ENCODE measurements at places on chromosomes 4 and X.

GRCh38 chr4:121838136-121838535 lies 14.5 kb upstream of the CCNA2 start:
- no peak for DNase-seq

- DNase-seq, result no peak
Observed at GRCh38 chrX:37755025-37755424, 24.8 kb upstream of the CYBB start.

- DNase-seq, result no peak
Observed at GRCh38 chrX:47080915-47081236, 2.6 kb downstream of the RGN start.

DNA sequence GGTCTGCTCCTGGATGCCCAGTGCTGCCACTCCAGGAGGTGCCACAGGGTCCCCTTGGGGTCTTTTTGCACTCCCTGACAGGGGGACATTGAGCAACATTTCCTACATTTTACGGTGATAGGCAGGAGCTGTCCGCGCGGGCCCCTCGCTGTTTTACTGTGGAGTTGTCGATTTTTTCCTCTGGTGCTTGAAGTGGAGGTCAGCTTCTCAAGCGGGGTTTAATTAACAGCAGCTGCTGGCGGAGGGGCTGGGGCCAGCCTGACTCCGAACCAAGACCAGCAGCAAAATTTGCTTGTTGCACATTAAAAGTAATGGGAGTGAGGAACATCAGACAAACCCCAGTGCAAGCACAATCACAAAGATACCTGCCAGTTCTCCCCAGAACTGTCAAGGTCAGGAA lies 13.2 kb upstream of the SH3TC1 start:
- no peak for DNase-seq

DNA sequence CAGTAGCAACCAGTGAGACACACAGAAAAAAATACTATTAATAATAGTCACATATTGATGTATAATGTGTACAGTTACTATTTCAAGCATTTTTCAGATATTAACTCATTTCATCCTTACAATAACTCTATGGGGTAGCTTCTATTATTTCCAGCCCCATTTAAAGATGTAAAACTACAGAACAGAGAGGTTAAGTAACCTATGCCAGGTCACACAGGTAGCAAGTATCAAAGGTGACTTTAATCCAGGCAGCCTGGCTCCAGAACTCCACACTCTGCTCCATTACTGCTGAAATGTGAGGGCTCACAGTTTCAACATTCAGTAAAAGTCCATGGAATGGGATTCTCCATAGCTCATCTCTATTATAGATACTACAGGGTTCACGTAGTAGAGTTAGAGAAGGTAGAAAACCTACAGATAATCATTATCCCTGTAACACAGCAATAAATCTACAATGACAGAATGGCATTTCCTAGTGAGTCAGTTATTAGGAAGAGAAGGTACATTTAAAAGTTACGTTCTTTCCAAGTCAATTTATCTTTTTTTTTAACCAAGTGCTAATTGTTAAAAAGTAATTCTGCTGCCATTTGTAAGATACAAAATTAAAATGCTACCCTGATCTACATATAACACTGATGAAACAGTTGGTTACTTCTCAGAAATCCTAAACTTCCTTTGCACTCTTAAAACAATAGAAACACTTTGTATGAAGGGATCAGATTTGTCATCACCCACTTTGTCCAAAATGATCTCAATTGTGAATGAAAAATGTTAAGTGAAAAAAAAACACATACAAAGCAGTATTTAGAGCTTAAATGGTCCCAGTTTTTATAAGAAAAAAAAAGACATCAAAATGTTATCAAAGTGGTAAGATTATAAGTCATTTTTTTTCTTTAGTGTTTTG lies 18.7 kb downstream of the RELL1 start:
- no peak for DNase-seq

- DNase-seq, result no peak
Observed at GRCh38 chrX:68830419-68831404, 1.9 kb downstream of the EFNB1 start.

DNA sequence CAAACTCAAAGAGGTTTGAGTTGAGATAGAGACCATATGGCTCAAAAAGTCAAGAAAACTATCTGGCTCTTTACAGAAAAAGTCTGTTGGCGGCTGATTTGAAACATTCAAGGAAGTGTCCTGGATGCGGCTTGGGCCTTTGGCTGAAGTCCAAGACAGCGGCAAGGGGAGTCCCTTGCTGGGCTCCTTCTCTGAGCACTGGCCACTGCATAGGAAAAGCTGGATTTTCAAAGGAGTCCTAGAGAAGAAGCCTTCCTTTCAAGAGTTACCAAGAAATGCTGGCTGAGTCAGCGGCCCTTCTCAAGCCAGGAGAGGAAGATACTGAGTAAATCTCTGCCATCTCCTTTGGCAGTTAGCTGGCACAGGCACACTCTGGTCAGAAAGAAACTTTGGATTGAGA lies 12.1 kb downstream of the APLN start:
- no peak for DNase-seq

DNA sequence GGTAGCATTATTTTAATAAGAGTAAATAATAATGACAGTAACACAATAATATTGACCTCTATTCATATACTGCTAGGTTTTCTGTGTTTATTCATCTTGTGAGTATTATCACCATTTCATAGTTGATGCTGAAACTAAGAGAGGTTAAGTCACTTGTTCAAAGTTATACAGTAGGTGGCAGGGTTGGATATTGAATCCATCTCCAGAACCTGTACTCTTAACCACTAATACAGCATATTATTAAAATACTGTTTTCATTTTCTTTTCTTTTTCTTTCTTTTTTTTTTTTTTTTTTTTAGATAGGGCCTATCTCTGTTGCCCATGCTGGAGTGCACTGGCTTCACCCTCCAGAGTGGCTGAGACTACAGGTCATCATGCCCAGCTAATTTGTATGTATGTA lies 7.1 kb upstream of the ELF2 start:
- DNase-seq, result no peak

GRCh38 chrX:147781844-147782243 lies 129.9 kb upstream of the FMR1 start:
- no peak for DNase-seq

DNA sequence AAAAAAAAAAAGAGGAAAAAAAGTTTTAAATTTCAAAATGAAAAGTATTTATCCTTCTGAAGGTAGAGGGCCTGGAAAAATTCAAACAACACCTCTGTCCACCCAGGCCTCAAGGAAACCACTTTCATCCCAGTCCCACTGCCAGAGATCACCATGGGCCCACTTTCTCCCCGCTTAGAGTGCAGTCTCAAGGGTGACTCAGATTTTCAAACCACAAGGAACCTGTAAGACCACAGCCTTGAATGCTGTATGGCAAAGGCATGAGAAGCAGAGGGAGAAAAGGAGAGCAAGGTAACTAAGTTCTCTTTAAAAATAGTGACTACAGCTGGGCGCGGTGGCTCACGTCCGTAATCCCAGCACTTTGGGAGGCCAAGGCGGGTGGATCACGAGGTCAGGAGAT lies 87.9 kb upstream of the PACRGL start:
- no peak for DNase-seq

DNA sequence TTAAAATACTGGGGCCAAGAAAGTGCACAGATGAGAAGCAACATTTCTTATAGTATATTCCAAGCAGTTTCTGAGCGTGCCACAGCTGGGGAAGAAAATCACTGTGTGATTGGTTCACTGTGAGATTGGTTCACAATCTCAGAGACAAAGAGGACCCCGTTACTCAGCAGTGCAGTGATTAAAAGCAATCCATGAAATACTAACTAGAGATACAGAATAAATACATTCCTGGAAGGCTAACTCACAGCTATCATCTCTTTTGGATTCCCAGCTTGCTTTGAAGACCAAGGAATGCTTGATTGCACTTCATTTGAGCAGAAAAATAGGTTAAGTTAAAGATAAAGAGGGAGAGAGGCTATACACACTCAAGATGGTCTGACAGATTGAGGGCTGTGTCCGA lies 132.1 kb upstream of the RAPGEF2 start:
- no peak for DNase-seq

DNA sequence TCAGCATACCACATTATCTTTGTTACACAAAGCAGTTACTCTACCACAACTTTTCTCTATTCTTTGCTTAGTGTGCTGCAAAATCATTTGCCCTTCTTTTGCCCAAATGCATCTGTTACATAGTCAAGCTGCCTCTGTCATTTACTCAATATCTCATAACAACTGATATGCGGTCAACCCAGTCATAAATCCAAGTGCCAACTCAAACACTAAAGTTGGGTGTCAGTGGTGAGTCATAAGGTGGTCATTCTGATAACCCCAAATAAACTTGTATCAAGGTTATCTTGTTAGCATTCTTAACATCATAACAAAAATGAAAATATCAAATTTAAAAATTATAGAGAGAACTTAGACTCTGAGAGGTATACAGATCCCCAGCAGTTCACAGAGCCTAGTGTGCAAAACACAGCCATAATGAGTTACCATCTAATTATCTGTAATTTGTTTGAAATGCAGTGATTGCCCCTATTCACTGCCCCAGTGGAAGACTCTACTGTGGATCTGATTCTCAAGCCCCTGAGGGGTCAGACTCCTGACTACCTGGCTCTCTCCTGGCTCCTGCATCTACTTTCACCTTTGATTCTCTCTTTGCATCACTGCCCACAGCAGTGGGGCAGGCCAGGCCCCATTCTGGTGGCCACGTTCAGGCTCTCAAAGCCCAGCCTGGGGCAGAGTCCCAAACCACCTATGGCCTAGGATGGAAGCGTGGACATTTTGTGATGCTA lies 29.2 kb downstream of the TBC1D9 start:
- peak; percentile 31 for DNase-seq

Data from thyroid gland (tissue), 4 donors.